ENCODE measurements at places on chromosomes 2 and 18.

DNA sequence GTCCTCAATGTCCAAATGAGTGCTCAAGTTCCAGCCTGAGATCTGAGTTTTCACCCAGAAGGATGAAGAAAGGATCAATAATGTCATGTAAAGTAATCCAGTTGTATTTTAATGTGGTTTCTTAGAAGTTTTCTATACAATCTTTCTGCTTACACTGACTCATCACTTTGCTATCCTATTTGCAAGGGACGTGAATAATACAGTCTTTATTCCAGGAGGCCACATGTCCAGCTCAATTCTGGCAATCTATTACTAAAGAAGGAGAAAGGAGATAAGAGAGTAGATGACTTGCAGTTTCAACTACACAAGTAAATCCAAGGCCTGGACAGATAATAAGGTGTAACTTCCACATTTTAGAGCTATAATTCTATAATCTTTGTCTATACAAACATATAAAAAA is 601.1 kb upstream of the SETBP1 start:
- peak; percentile 20 for DNase-seq

DNA sequence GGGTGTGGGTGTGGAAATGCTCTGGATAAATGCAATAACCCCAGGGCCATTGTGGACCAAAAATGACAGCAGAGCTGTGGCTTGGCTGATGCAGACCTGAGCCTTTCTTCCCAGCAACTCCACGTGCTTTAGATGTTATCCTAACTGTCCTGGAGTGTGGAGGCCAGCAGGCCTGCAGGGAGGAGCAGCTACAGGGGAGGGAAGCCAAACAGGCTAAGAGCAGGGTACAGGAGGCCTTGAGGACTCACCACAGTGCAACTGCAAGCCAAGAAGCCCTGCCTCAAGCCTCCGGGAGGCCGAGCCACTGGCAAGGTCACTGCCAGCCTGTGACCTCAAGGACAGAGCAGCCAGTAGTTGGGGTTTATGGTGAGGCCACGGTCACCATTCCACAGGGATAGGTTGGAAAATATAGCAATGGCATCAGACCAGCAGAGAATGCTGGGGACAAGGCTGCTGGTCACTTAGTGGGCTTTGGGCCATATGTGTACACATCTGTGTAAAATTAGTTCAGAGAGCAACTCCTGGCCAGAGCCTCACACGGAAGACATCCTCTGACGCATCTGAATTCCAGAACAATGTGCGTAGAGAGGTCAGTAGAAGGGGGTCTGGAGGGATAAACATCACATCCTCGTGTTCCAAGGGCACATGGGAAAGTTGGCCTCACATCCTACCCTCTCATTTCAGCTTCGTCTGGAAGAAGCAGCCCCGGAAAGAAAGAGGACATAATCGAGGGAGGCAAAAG is 76.2 kb upstream of the UPP2 start:
- peak; percentile 33 for DNase-seq

DNA sequence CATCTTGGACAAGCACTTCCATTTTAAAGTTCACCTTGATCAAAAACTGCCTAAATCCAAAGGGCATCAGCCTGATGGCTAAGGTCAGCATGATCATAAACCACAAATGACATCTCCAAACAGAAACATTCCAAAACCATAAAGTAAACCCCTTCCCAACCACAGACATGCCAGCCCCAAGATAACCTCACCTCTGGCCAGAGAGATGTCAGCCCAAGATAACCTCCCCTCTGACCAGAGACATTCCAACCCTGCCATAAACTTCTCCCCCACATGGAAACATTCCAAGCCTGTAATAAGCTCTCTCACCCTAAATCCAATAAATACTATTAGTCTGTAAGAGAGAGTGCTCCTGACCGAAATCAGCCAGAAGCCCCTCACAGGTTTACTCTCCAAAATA is 18.6 kb upstream of the MARCO start:
- no peak for DNase-seq

DNA sequence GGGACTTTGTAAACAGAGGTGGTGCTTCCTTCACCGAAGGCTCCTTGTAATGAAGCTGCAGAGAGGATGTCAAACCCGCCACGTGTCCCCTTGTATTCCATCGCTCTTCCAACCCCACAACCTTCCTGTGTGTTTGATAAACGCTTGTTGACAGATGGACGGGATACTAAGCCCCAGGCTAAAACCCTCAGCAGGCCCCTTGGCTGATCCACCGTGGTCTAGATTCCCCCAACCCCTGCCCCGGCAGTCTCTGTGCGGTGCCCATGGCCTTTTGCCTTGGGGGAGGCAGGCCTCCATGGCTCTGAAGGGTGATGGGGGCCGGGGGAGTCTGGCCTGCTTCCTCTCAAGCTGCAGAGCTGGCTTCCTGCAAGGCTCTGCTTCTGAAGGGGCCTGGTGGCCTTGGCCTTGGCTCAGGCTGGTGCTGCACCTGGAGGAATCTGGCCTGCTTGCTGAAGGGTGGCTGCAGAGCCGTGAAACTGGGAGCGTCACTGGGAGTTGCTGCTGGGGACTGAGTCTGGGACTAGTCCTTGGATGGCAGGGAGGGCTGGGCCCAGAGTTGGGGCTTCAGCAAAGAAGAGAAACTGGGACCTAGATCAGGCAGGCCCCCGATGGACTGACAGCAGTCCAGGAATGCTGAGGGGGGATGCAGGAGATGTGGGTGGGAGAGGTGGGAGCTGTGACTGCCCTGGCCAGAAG is 9.6 kb upstream of the NTSR2 start:
- no peak for DNase-seq

DNA sequence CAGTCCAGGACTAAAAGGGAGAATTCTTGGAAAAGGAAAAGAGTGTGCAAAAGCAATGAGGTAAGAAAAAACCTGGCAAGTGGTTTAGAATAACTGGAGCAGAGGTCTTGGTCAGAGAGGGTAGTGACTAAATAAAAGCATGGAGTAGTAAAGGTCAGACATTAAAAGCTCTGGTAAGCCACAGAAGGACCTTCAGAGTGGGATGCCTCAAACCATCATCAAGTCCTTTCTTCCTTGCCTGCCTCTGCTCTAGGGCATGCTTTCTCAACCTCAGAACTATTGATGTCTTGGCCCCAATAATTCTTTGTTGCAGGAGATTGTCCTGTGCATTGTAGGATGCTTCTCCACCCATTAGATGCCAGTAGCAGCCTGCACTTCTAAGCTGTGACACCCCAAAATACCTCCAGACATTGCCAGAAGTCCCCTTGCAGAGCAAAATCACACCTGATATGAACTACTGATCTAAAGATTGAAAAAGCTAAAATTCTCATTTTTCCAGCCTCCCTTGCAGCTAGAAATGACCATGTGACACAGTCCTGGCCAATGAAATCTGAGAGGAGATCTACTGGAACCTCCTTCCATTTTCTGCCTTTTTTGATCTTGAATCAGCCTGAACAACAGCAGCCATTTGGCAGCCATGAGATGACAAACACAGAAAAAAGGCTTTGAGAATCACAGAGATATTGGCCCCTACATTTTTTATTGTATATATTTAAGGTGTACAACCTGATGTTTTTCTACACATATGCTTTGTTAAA is 48.1 kb downstream of the EVA1A start:
- no peak for DNase-seq

GRCh38 chr18:75100832-75101630 is 107.9 kb downstream of the PTGR3 start:
- DNase-seq: no peak

DNA sequence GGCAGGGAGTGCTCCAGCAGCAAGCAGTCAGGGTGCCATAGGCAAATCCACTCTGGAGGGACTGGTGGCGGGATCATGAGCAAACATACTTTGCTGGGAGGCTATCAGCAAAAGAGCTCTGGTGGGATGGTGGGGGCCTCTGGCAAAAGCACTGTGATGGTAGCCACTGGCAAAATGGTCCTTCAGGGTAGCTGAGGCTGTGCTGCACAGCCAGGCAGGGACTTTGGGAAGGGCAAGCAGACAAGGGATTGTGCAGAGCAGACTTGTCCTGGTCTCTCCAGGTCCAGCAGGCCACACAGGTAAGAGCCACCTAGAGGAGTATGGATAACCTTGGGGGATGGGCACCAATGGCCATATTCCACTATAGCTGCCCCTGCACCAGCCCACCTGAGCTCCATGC is 129.4 kb upstream of the OTOS start:
- no peak for DNase-seq

DNA sequence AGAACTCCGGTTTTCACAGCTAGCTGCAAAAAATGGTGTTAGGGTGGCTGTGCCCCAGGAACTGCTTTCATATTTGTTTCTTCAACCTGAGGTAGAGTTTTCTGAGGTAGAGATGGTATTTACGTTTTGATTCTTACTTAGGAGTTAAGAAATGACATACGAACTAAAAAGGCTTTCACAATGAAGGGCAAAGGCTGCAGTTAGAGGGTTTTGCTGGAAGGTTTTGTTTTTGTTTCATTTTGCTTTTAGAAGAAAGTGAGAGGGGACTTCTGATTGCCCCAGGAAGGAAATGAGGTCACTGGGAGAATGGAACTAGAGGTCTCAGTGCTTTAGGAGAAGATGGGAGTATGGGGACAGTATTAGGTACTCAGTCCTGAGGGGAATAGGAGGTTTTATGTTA is 15.5 kb downstream of the CDCA7 start:
- no peak for DNase-seq

DNA sequence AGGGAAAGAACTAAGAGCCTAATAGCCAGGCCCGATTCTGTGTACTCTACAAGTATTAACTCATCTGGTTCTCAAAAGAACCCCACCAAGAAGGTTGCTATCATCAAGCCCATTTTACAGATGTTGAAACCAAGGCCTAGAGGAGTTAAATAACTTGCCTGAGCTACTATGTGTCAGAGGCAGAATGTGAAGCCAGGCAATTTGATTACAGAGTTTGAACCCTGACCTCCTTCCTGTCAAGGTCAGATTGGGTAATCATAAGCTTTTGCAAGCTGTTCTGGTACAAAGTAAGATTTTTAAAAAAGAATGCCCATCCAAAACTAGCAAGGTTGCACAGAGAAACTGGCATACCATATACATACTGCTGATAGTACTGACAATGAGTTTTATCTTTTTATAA is 227.1 kb downstream of the HAUS1 start:
- no peak for DNase-seq

DNA sequence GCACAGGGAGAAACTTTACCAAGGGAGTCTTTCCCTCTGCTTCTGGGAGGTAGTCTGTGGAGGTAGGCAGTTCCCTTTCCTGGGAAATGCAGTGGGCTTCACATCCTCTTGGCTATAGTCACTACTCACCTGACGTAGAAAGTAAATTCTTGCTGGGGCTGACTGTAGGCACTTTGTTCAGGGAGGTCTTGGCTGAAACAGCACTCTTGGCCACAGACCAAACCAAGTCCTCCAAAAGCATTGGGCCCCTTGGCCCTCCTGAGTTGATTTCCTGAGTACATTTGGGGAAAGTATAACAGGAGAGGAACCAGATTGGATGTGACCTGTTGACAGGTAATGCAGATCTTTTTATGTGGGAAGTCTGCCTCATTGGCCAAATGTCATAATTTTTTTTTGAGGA is 108.9 kb downstream of the MGAT5 start:
- DNase-seq: no peak

DNA sequence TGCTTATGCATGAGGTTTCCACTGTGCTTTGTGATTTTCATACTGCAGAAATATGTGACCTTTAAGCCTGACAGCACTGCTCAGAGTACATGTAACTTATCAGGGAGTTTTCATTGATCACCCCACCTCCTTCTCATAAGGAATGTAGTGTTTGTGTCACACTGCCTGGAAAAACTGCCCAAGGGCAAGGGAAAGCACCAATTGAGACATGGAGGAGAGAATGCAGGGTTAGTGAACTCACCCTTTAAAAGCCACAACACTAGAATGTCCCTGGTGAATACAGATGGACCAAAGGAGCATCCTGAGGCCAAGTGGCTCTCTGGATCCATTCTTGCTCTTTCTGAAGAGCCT is 147.2 kb upstream of the SPATS2L start:
- DNase-seq: no peak

- DNase-seq: no peak
Observed at GRCh38 chr18:50199921-50200320, 5.0 kb upstream of the MYO5B start.

GRCh38 chr2:57943315-57943714 is 103.3 kb upstream of the VRK2 start:
- DNase-seq: no peak

DNA sequence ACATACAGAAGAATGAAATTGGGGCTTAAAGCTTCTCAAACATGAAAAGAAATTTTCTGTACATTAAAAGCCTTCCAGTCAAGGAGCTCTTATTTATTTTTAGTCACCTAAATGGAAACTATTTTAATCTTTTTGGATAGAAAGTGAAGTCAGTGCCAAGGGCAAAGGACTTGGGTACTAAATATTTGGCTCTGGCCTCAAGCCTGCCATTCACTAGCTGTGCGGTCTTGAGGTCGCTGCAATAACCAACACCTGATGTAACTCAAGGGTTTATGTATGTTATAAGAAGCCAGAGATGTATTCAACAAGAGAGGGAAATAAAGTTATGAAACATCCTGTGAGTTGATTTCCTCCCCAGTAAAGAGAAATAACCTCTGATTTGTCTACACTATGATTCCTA is 49.5 kb upstream of the LRATD1 start:
- DNase-seq: no peak

DNA sequence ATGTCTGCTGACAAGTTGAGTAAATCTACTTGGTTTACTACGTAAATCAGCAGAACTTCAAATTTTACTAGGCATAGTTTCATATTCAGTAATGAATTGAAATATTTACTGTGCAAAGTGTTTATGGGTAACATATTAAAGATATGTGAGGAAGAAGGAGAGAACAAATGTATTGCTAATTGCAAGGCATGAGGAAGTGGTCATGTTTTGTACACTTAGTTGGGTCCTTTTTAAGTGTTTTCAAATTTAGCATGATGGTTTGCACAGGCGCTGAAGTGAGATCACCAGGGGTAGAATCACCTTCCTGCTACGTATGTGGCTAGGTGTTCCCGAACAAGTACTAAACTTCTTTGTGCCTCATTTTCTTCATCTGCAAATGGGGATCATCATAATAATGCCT is 1534.4 kb downstream of the LRP1B start:
- DNase-seq: no peak

GRCh38 chr2:124213977-124214587 is 189.0 kb downstream of the CNTNAP5 start:
- DNase-seq: no peak

GRCh38 chr2:30115141-30115980 is 31.4 kb upstream of the YPEL5 start:
- peak; percentile 69 for DNase-seq

- no peak for DNase-seq
Observed at GRCh38 chr2:47690132-47690531, 92.8 kb upstream of the MSH6 start.

DNA sequence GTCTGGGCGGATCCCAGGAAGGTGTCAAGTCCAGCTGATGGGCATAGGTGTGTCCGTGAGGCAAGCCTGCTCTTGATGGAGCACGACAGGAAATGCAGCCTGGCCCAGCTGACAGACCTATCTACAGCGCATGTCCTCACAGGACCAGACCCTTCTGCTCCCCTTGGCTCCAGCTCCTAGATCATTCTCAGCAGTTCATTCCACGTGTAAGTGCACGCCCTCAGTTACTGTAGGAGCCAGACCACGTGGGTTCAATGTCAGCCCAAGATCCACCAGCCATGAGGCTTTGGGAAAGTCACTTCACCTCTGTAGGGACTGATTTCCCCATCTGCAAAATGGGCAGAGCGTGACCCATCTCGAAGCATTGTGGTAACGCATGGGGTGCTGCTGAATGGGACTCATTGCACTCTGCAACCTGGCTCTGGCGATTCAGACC is 47.8 kb downstream of the TMEM17 start:
- no peak for DNase-seq

GRCh38 chr2:164496421-164496820 is 124.9 kb downstream of the GRB14 start:
- no peak for DNase-seq

Measured in AG04450 (cell line).